Stimulated activated naive CD4-positive, alpha-beta T cell (primary cell): ENCODE measurements at places on chromosomes 1 and 21.

DNA sequence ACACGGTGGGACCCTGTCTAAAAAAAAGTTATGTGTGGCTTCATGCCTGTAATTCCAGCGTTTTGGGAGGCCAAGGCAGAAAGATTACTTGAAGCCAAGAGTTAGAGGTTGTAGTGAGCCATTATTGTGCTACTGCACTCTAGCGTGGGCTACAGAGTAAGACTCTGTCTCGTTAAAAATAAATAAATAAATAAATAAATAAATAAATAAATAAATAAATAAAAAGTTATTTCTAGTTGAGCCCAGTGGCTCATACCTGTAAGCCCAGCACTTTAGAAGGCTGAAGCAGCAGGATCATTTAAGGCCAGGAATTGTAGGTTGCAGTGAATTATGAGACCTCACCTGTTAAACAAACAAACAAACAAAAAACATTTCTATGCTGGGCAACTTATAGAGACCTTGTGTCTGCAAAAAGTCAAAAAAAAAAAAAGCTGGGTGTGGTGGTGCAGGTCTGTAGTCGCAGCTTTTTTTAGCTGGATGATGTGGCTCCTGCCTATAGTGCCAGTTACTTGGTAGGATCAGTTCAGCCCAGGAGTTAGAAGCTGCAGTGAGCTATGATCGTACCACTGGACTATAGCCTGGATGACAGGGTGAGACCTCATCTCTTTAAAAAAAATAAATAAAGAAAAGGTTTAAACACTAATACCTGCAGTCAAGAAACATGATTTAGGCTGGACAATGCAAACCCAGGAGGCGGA is 25.6 kb downstream of the GON4L start:
- DNase-seq: no peak

DNA sequence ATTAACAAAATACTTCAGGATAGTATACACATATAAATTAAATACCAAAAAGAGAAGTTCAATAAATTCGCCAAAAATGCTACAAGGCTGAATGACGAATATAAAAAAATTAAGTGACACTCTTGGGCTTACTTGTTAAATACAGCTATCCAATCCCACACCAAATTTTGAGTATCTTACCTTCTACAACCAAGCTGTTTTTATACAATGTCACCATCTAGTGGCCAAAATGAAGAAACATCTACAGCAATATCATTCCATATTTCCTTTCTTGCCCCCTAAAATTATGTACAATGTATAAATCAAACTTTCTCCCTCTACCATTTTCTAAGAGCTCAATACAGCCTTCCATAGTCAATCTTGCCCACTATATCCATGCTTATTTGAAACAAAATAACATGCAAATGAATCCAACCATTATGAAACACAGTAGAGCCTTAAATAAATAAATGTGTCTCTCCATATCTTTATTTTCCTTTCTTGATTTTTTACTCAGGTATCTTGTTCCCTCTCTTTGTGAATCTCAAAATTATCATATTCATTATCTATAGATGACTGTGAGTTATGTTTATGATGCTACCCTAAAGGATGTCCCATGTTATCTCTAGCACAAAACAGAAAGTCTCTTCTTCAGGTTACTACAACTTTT is 86.3 kb downstream of the ACBD6 start:
- DNase-seq: no peak

DNA sequence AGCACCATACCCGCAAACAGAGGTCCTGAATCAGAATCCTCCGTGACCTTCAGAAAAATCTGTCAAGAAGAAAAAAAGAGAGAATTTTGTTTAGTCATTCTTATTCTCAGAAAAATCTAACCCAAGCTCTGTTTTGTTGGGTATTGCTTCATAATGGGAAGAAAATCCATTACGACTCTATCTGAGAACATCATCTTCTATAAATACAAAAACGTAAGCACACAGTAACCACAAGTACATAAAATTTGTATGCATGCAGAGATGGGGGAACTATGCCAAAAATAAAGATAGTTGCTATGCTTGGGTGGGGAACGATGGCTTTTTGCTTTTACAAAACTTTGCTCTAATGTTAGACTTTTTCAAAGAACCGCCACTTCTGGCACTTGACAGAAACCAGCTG is 84.2 kb downstream of the ABCA4 start:
- no peak for DNase-seq

GRCh38 chr1:3034728-3035562 is 13.7 kb downstream of the ACTRT2 start:
- DNase-seq: no peak

- DNase-seq: no peak
These were observed 238.3 kb downstream of the OMA1 start for GRCh38 chr1:58308206-58308605.

DNA sequence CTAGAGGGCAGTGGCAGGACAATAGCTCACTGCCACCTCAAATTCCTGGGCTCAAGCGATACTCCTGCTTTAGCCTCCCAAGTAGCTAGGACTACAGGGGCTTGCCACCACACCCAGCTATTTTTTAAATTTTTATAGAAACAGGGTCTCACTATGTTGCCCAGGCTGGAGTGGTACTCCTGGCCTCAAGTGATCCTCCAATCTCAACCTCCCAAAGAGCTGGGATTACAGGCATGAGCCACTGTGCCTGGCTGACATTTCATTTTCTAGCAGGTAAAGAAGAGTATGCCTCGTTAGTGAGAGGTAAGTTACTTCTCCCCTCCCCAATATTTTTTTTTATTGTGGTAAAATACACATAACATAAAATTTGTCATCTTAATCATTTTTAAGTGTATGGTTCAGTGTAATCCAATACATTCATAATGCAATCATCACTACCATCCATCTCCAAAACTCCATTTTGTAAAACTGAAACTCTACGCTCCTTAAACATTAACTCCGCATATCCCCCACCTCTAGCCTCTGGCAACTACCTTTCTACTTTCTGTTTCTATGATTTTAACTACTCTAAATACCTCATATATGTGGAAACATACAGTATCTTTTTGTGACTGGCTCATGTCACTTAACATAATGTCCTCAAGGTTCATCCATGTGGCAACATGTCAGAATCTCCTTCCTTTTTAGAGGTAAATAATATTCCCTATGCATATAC is 22.4 kb downstream of the ZZZ3 start:
- DNase-seq: no peak

GRCh38 chr1:27525296-27526272 is 35.6 kb upstream of the WASF2 start:
- DNase-seq: peak; percentile 48
